ENCODE measurements at places on chromosomes 2 and 18.

- no peaks in the 10 kb centered on the region for H3K36me3 ChIP-seq
- no peaks in the 10 kb centered on the region for H3K27me3 ChIP-seq
- no peak overlapping the region for H3K27ac ChIP-seq
- no peaks in the 10 kb centered on the region for H3K4me1 ChIP-seq
- DNase-seq: peak; percentile 4
These were observed 57.5 kb downstream of the ZRANB3 start for GRCh38 chr2:135473567-135473966.

DNA sequence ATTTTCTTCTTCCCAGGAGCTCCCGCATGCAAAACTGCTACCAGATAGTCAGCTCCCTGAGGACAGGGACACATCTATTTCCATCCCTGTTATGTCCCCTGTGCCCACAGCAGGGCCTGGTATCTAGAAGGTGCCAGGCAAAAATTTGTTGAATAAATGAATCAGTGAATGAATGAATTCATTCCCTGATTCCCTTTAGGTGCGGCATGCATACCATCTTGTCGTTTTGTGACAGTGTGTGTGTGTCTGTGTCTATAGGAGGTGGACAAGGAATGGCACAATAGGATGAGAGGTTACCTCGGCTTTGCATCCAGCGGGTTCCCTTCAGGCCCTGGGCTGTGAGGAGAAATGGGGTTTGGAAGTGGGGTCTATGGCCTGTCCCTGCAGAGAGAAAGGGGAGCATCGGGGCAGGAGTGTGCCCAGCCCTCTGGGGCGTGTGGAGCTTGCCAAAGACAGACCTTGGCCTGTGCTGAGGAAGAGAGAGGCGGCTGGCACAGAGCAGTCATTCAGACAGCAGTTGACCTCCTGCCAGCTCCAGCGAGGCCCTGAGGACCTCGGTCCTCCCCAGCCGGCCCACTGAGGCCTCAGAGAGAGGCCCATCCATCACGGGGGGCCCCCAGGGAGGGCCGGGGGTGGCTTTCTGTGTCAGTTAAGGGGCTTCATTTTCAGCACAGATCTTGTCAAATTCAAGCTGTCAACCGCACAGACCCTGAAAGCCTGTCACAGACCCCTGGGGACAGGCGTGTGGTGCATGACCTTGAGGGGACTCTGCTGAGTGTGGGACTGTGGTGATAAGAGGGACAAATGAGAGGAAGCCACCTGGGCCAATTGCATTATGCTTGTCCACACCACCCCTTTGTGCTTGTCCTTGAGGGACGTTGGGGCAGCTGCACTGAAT lies 125.9 kb upstream of the CXCR4 start:
- H3K4me1 ChIP-seq: 0 out of 2 replicates have a peak, but pooled peaks cover 2% of the 10 kb centered on the region
- DNase-seq: no peak
- no peaks in the 10 kb centered on the region for H3K27me3 ChIP-seq
- H3K27ac ChIP-seq: no peak overlapping the region
- no peak overlapping the region for H3K4me3 ChIP-seq
- no peaks in the 10 kb centered on the region for H3K36me3 ChIP-seq

DNA sequence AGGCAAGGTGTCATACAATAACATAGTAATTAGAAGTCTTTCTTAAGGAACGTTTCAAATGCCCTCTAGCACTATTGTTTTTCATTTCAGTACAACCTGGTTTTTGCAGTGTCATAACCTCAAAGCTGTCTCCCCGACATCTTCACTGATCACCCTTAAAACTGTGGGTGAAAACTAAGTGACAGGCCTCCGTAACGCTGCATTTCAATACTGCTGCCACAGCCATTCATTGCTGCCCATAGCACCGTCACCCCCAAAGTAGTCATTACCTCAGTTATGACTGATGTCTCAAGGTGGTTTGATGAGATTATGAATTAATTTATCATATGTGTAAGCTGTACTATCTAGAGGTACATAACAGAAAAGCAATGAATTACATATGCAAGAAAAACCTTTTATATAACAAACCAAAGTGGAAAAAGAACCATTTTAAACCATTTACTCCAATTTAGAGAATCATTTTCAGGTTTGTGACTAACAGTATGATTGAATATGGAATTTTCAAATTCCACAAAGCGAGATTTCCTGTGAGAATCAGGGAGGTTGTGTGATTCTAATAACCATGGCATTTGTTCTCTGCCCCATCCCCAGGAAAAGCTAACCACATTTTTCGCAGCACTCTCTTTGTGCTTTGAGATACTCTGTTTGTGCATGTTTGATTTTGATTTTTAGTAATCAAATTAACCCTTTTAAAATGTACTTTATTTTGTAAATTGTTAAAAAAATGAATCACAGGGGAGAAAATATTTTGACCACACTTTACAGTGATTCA lies 263.0 kb downstream of the PTGR3 start:
- no peak for DNase-seq
- H3K27ac ChIP-seq: no peak overlapping the region
- H3K27me3 ChIP-seq: no peaks in the 10 kb centered on the region
- H3K36me3 ChIP-seq: no peaks in the 10 kb centered on the region
- no peak overlapping the region for H3K4me3 ChIP-seq

GRCh38 chr2:43796206-43796605 lies 22.4 kb downstream of the DYNC2LI1 start:
- no peaks in the 10 kb centered on the region for H3K27me3 ChIP-seq
- H3K27ac ChIP-seq: no peak overlapping the region
- no peak for DNase-seq

DNA sequence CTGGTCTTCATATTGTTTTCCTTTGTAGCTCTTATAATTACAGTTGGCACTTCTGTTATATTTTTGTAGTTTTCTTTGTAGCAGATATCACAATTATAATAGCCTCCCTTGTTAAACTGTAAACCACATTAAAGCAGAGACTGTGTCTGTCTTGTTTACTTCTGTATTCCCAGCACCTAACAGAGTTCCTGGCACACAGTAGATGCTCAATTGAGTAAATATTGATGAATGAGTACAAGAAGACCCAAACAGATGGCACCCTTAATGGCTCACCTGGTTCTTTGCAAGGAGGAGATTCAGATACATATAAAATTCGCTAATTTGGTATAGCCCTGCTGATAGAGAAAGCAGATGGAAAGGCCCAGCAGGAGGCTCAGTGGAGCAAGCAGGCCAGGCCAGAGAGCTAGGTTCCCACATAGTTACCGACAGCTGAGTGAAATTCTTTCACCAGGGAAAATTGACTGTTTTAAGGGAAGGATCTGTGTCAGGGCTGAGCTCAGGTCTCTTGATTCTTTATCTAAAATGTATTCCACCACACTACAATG lies 120.1 kb downstream of the NUP35 start:
- H3K36me3 ChIP-seq: no peaks in the 10 kb centered on the region
- no peak overlapping the region for H3K27ac ChIP-seq
- no peaks in the 10 kb centered on the region for H3K4me1 ChIP-seq
- H3K4me3 ChIP-seq: no peak overlapping the region
- H3K27me3 ChIP-seq: no peaks in the 10 kb centered on the region

- H3K4me1 ChIP-seq: no peaks in the 10 kb centered on the region
- H3K4me3 ChIP-seq: no peak overlapping the region
These were observed 28.5 kb upstream of the MCFD2 start for GRCh38 chr2:46943881-46944798.

- no peaks in the 10 kb centered on the region for H3K4me1 ChIP-seq
- H3K36me3 ChIP-seq: no peaks in the 10 kb centered on the region
These were observed 188.3 kb downstream of the ZNF516 start for GRCh38 chr18:76306685-76307292.

GRCh38 chr2:29239209-29239960 lies 124.2 kb downstream of the CLIP4 start:
- no peaks in the 10 kb centered on the region for H3K4me1 ChIP-seq
- no peaks in the 10 kb centered on the region for H3K27me3 ChIP-seq
- no peaks in the 10 kb centered on the region for H3K36me3 ChIP-seq
- H3K4me3 ChIP-seq: no peak overlapping the region

GRCh38 chr2:238820916-238821315 lies 27.0 kb upstream of the TWIST2 start:
- H3K27ac ChIP-seq: no peak overlapping the region
- H3K36me3 ChIP-seq: no peaks in the 10 kb centered on the region
- DNase-seq: no peak
- no peaks in the 10 kb centered on the region for H3K4me1 ChIP-seq
- no peaks in the 10 kb centered on the region for H3K27me3 ChIP-seq
- no peak overlapping the region for H3K4me3 ChIP-seq

GRCh38 chr2:240166191-240166590 lies 25.7 kb upstream of the OTOS start:
- no peaks in the 10 kb centered on the region for H3K36me3 ChIP-seq
- H3K27me3 ChIP-seq: no peaks in the 10 kb centered on the region
- H3K27ac ChIP-seq: no peak overlapping the region

GRCh38 chr2:171889333-171889732 lies 4.7 kb downstream of the SLC25A12 start:
- H3K27ac ChIP-seq: no peak overlapping the region
- H3K4me3 ChIP-seq: no peak overlapping the region
- DNase-seq: no peak

DNA sequence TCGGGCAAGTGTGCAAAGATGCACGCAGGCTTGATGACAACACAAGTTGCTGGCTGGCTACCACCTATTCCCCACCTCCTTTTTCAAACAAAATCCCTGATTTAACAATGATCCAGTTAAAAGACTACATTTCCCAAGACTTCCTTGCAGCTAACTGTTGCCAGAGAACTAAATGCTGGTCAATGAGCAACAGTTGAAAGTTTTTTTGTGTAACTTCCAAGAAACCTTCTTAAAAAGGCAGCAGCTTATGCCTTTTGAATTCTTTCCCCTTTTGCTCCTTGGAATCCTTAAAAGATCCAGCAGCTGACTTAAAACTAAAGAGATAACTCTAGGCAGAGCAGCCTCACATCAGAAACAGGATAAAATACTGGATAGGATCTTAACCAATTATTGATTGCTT lies 38.5 kb downstream of the NPHP1 start:
- no peaks in the 10 kb centered on the region for H3K27me3 ChIP-seq
- peaks cover 2% of the 10 kb centered on the region for H3K4me1 ChIP-seq
- H3K27ac ChIP-seq: no peak overlapping the region
- no peak for DNase-seq
- no peaks in the 10 kb centered on the region for H3K36me3 ChIP-seq
- no peak overlapping the region for H3K4me3 ChIP-seq

- no peak overlapping the region for H3K27ac ChIP-seq
- no peaks in the 10 kb centered on the region for H3K27me3 ChIP-seq
- H3K4me1 ChIP-seq: no peaks in the 10 kb centered on the region
- DNase-seq: no peak
- no peaks in the 10 kb centered on the region for H3K36me3 ChIP-seq
- H3K4me3 ChIP-seq: no peak overlapping the region
These were observed 190.4 kb downstream of the NRP2 start for GRCh38 chr2:205872716-205873115.

- H3K27me3 ChIP-seq: no peaks in the 10 kb centered on the region
- no peaks in the 10 kb centered on the region for H3K36me3 ChIP-seq
- no peak overlapping the region for H3K27ac ChIP-seq
- DNase-seq: no peak
- peaks cover 1% of the 10 kb centered on the region for H3K4me1 ChIP-seq
These were observed 68.4 kb downstream of the TPO start for GRCh38 chr2:1481406-1482252.

GRCh38 chr2:75729861-75730260 lies 19.1 kb upstream of the GCFC2 start:
- DNase-seq: no peak
- no peaks in the 10 kb centered on the region for H3K27me3 ChIP-seq
- no peaks in the 10 kb centered on the region for H3K4me1 ChIP-seq
- no peaks in the 10 kb centered on the region for H3K36me3 ChIP-seq

DNA sequence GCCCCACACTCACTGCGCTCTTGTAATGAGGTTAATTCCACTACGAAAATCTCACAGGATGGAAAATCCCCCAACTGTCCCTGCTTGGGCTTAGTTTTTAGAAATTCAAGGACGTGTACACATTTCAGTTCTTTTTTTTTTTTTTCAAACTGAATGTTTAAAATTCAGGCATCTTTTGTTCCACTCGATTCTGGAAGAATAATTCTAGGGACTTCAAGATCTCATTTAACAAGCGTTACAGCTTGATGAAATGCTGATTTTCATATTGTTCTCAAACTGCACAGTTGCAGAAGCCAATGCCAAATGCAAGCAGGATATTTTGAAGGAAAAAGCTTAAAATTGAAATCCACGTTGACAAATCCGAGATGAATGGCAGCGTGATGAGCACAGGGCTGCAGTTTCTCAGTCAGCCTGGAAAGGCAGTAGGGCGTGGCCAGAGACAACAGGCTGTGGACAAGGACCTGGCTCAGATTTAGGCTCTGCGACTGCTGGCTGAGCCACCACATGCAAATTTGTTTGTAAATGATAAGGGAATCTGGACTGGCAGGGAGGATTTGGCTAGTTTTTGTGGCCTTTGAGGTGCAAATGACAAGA lies 128.1 kb upstream of the MYCN start:
- no peak overlapping the region for H3K27ac ChIP-seq
- DNase-seq: no peak
- no peak overlapping the region for H3K4me3 ChIP-seq
- no peaks in the 10 kb centered on the region for H3K36me3 ChIP-seq
- H3K27me3 ChIP-seq: no peaks in the 10 kb centered on the region

DNA sequence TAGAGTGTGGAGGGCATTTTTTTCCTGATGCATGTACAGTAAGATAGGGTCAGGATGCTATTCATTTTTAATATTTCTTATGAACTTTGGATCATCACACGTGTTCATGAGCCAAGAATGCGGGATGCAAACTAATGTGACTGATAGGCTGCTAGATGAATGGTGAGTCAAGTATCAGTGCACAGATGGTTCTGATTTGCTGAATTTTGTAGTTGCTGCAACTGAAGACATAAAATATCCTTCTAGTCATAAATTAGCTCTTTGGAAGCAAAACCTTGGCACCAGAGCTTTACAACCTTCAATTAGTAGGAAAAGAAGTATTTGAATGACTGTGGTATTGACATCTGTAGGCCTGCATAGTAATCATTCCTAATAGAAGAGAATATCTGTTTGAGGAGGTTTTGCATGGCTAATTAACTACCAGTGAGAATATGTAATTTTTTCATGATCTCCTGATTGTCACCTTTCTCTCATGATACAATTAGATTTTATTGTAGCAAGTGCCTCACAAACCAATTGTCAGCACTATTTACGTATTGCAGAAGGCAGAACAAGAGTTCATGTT lies 94.0 kb downstream of the VRK2 start:
- no peaks in the 10 kb centered on the region for H3K4me1 ChIP-seq
- H3K36me3 ChIP-seq: no peaks in the 10 kb centered on the region
- no peak overlapping the region for H3K4me3 ChIP-seq
- no peak for DNase-seq

GRCh38 chr2:54559593-54560145 lies 103.5 kb downstream of the SPTBN1 start:
- peak overlapping the region; percentile 97 for H3K4me3 ChIP-seq
- no peak for DNase-seq
- no peak overlapping the region for H3K27ac ChIP-seq
- H3K4me1 ChIP-seq: peaks cover 5% of the 10 kb centered on the region
- no peaks in the 10 kb centered on the region for H3K27me3 ChIP-seq
- no peaks in the 10 kb centered on the region for H3K36me3 ChIP-seq

DNA sequence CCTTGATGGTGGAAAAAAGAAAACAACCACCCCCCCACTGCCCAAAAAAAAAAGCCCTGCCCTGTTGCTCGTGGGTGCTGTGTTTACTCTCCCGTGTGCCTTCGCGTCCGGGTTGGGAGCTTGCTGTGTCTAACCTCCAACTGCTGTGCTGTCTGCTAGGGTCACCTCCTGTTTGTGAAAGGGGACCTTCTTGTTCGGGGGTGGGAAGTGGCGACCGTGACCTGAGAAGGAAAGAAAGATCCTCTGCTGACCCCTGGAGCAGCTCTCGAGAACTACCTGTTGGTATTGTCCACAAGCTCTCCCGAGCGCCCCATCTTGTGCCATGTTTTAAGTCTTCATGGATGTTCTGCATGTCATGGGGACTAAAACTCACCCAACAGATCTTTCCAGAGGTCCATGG lies 28.0 kb downstream of the MAL start:
- no peaks in the 10 kb centered on the region for H3K27me3 ChIP-seq
- no peaks in the 10 kb centered on the region for H3K36me3 ChIP-seq
- no peak overlapping the region for H3K27ac ChIP-seq
- no peak for DNase-seq
- no peaks in the 10 kb centered on the region for H3K4me1 ChIP-seq
